AG20443 (cell line): ENCODE measurements at places on chromosomes 12 and 14.

DNA sequence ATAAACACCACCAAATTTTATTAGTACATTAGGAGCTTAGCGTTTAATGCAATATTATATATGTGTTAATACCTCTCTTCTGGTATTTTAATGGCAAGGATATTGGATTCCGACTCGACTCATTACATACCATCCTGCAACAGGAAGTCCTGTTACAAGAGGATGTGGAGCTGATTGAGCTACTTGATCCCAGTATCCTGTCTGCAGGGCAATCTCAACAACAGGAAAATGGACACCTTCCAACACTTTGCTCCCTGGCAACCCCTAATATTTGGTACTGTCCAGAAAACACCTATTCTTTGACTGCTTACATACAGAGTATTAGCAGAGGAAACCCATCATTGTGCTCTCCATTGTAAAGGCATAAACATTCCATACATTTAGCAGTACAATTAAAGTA lies 45.2 kb downstream of the VEZT start:
- no peak for DNase-seq

GRCh38 chr12:7934889-7935492 lies 996 bp downstream of the SLC2A3 start:
- DNase-seq, result no peak

DNA sequence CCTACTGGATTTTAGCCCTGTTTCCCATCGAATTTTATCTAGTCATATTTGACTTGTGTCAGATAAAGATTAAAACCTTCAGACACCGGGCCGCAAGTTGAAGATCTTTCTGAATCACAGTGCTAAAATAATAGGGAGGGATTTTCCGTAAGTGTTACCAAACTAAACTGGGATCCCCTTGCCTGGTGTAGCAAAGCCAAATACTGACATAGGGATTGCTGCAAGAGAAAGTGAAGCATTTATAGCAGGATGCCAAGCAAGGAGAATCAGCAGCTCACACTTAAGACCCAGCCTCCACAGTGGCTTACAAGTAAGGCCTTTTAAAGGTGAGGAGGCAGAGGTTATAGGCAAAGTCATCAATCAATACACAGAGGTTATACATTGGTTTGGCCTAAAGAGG lies 147.4 kb downstream of the AKAP6 start:
- no peak for DNase-seq

GRCh38 chr14:90308561-90308960 lies 23.2 kb downstream of the NRDE2 start:
- DNase-seq, result no peak

DNA sequence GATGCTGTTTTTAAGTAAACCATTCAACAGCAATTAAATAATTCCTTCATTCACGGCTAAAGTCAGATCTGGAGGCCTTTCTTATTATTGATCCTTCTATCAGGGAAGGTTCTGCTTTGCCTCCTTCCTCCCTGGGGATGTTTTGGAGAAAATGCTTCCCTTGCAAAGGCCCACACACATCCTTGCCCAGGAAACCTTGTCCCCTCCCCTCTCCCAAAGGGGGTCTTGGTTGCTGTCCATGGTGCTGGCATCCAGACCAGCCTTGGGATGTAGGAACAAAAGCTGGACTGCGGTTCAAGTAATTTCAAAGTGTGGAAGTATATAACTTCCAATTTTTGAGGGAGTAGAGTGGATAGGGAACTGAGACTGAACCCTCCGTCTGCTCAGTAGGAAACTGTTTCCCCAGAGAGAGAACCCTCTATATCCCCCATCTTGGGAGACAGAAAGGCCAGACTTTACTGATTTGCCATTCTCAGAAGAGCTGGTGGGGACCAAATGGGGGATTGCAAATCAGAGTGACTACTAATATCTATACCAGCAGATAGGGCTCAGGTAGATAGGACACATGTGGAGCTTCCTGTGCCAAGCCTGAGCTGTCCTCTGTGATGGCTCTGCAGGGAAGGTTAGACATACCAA lies 5.6 kb downstream of the MARCHF9 start:
- DNase-seq, result no peak
